Panc1 (cell line): ENCODE measurements at places on chromosomes 16 and 17. TPM values are rescaled to one million over a fixed set of nuclear protein-coding genes. Genes with fewer than 3 reads are reported as not detected.

Gene MYH2
- total RNA-seq: not detected

- DNase-seq: no peak
These were observed 12.0 kb upstream of the TRPV1 start for GRCh38 chr17:3621146-3621720.

DNA sequence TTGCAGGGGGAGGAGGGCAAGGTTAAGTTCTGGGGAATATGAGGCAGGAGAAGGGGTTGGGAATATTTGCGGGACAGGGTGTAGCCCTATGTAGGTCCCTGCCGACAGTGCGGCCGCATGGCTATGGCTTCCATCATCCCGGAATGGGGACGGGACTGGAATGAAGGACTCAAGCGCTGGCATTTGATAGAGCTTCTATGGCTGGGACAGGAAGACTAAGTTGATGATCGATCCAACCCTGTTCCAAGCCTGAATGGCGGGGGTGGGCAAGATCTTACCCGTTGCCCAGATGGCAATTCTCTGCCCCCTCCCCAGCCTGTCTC is 47.1 kb downstream of the SRCIN1 start:
- DNase-seq: no peak

- no peak for DNase-seq
These were observed 5.6 kb downstream of the GLIS2 start for GRCh38 chr16:4321286-4322120.

- DNase-seq: no peak
These were observed 6.7 kb downstream of the GPR142 start for GRCh38 chr17:74373838-74374606.

DNA sequence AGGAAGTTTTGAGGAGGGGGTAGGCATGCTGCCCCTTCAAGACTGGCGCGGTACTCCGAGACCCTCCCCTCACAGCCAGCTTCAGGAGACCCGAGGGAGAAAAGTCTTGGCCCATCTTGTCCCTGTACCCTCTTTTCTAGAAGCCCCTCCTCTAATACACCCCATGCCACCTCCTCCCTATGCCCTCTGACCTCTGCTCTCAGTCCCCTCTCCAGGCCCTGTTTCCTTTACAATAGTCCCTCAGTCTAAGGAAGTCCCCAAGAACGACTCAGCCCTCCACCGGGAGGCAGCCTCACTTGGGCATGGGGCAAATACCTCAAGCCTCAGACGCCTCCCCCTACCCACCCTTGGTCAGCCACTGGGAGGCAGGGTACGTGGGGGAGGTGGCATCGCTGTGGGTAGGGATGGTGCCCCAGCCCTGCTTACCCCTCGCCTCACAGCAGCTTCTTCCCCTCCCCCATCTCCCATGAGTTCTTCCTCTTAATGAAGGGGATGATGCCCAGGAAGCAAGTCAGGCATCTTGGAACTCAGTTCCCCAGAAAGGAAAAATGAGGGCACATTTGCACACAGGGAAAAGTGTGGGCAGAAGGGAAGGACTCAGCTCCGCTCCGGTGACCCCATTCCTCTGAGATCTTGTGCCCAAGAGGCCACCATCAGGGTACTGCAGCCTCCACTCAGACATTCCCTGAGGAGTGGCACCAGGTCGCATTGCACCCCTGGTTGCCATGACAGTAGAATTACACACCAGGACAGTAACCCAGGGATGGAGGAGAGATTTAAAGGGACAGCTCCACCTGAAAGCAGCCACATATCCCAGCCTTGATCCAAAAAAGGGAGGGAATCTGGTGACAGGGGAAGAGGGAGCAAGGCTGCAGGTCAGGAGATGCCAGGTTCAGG is 6.2 kb downstream of the MPP2 start:
- DNase-seq: no peak

DNA sequence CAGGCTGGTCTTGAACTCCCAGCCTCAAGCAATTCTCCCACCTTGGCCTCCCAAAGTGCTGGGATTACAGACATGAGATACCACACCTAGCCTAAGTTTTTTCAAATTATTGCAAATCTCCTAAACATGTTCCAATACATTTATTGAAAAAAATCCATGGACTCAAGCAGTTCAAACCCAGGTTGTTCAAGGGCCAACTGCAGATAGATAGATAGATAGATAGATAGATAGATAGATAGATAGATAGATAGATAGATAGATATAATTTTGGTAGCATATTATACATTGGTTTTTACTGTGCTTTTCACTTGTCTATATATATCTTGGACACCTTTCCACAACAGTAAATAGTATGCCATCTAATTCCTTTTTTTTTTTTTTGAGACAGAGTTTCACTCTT is 20.9 kb upstream of the RBBP6 start:
- DNase-seq: no peak

DNA sequence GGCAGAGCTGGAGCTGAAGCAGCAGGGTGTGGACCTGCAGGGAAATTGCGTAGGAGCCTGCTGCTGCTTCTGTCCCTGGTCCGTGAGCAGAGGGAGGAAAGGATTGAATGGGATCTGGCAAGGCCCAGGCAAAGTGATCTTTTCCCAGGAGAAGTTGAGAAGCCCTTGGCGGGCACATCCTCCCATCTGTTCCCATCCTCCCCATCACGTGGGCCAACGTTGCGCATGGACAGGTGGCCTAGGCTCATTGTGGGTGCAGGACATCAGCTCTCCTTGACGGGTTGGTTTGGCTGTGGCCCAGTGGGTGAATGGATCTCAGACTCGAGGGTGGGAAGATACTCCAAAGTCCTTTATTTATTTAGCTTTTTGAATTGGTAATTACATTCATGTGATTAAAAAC is 29.4 kb upstream of the POLR3E start:
- DNase-seq: no peak

GRCh38 chr16:17329391-17329790 is 141.4 kb downstream of the XYLT1 start:
- no peak for DNase-seq

DNA sequence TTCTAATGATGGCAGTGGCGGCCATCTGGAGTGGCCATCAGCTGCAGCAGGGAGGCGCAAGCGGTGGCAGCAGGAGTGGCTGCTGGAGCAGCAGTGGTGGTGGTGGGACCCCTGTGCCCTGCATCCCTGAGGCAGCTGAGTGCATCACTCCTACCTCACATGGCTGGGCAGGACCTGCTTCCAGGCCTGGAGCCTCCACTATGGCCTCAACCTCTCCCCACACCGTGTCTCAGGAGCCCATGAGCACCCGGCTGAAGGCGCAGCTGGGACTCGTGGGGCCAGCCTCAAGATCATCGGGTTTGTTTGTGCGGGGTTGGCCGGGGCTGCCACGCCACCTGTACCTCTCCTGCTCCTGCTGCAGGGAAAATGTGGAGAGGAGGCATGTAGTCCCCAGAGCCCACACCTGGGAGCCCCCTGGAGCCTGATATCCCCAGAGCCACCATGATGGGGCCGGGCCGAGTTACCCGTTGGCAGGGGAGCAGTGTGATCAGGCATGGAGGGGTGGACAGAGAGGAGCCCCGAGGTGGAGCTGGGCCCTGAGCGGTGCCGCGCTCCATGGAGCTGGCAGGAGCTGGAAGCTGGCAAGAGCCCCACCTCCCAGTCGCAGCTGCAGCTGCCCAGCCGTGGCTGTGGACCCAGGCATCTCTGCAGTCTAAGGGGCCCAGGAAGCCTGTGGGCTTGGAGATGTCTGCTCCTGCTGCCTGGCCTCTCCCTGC is 16.7 kb downstream of the RHOT1 start:
- DNase-seq: no peak
